Activated T-cell treated with anti-CD3 and anti-CD28 coated beads, Interleukin-2, amount 50 U/mL, for 72 hours (primary cell): ENCODE measurements at places on chromosomes 3 and 15.

DNA sequence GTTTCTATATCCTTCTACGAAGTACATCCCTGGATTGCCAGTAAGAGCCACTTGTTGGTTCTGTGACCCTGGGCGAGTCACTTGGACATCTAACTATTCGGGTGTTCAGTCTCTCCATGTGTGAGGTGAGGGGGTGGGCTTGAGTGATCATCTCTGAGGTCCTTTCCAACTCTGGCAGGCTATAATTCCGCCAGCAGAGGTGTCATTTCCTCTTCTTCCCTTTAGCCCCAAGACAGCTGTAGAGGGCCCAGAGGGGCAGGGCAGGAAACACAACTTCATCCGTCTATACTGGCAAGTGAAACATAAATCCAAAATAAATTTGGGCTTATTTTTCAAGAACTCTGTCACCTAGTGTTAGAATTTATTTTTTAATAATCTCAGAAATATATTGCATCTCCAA, 38.1 kb downstream of the C2CD4A start:
- DNase-seq = no peak

DNA sequence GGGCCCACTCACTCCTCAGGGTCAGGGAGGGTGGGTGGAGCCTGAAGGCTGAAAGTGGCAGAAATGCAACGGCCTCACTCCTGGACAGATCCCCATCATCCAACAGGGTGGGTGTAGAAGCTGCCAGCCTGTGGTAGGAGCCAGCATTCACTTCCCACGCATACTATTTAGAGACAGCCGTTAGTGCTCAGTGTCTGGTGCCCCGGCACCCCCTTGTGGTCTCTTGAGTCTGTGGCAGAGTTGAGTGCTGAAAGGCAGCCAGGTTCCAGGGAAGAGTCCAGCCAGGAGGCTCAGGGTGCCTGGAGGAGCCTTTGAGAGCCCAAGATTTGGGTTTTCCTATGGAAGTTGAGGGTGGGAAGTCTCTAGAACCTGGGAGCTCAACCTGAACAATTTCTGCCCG, 2.1 kb upstream of the GNAT1 start:
- DNase-seq = peak; percentile 49

DNA sequence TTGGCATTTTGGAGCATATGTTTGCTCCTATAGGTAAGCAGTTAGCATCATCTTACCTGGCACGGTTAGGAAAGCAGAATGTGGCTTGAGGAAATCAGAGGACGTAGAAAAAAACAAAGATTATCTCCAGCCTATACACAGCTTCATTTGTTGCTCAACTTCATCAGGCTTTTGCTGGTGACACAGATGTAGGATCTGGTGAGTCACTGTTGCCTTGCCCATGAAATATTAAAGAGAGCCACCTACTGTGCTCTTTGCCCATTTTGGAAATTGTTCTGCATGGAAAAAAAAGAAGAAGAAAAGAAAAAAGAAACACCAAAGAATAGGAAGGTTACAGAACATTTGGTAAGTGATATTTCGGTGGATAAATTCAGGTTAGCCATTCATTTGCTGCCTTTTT, 3.8 kb downstream of the IL1RAP start:
- DNase-seq = no peak

- no peak for DNase-seq
These were observed 981.8 kb downstream of the ROBO2 start for GRCh38 chr3:78021710-78022109.

GRCh38 chr3:59308001-59308400, 258.2 kb upstream of the CFAP20DC start:
- DNase-seq = no peak

- no peak for DNase-seq
These were observed 3.4 kb downstream of the PLXNB1 start for GRCh38 chr3:48426401-48426909.

- no peak for DNase-seq
These were observed 6.5 kb upstream of the BCL2A1 start for GRCh38 chr15:79977431-79978054.

DNA sequence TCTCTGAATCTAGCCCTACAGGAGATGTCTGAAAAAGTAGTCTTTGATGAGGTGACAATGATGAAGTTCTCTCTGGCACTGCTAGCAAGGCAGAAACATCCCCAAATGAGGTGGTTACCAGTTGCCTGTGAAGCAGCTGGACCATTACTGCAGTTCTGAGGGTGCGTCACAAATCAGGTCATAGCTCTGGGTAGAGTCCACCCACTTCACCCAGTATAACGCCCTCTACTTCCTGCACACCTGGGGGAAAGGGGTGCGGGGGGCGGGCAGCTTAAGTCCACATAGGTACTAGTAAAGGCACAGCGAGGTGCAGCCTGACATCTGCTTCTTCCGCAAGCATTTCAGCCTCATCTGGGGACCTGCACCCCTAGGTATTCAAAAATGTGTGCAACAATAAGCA, 13.4 kb upstream of the SATB1 start:
- DNase-seq = peak; percentile 75

- DNase-seq = no peak
These were observed 77.5 kb downstream of the TBC1D5 start for GRCh38 chr3:17664923-17665322.

DNA sequence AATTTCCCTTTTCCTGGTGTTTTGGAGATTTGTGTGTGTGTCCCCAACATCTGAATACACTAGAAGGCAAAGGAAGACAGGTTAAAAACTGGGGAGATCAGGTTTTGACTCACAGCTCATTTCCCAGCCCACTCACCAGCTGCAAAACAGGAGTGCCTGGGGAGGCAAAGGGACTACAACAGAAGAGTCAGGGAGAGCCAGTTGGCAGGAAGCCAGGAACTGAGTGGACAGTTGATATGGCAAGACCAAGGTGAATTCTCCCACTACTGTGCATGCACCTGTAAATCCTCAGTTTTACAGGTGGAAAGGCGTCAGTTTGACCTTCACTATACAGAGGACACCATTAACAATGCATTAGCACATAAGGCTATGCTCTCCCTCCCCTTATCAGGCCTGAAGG, 901.5 kb upstream of the SEMA6D start:
- DNase-seq = no peak

GRCh38 chr3:170865209-170866094, 4.5 kb downstream of the RPL22L1 start:
- no peak for DNase-seq

DNA sequence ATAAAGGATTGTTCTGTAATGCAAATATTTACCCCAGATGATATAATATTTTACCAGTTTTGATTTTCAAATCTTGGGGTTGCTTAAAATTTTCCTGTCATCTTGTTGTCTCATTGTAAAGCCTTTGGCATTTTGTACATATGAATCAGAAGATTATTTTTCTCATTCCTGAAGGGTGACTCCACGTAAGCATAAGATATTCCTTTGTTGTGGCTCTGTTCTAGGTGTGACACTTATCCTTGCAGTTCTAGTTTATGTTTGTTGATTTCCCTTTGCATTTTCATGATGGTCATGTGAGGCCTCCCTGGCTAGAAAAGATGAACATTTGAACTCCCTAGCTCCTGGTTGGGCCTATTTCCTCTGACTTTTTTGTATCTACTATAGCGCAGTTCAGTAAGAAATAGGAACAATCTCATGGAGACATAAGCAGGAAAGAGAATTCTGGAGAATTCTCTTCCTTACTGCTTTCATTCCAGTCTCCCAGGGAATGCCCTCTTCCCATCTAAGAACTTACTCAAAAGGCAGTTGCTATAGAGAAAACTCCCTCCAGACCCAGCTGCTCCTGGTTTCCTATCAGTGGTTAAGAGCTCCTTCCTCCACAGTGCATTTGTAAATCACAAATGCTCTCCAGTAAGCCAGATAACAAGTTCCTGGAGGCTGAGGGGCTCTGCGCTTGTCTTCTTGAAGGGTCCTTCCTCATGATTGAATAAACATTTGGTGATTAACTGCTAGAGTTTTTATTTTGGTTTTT, 124.7 kb downstream of the WNT5A start:
- no peak for DNase-seq

GRCh38 chr3:168476360-168476980, 380.7 kb upstream of the GOLIM4 start:
- DNase-seq = no peak

- DNase-seq = no peak
These were observed 32.3 kb upstream of the AMOTL2 start for GRCh38 chr3:134406331-134407238.

GRCh38 chr3:62793946-62794345, 81.3 kb downstream of the CADPS start:
- no peak for DNase-seq

DNA sequence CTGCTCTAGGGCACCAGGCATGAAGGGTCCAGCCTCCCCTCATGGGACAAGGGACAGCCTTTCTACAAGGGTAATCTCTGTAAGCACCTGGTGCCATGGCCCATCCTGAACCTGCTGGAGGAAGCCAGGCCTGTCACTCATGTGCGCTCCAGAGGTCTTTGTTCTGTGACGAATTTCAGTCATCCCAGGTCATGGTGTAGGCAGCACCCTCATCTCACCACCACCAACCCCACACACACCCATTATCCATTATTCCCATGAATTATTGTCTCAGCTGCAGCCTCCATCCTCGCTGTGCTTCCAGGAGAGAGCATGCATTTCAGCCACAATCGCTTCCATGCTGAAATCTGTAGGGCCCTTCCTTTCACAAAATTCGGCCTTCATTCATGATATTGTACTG, 419.3 kb downstream of the EPHB1 start:
- DNase-seq = no peak

GRCh38 chr3:16090024-16090423, 84.5 kb upstream of the GALNT15 start:
- DNase-seq = no peak

- DNase-seq = no peak
These were observed 24.5 kb downstream of the BTLA start for GRCh38 chr3:112474796-112475195.

DNA sequence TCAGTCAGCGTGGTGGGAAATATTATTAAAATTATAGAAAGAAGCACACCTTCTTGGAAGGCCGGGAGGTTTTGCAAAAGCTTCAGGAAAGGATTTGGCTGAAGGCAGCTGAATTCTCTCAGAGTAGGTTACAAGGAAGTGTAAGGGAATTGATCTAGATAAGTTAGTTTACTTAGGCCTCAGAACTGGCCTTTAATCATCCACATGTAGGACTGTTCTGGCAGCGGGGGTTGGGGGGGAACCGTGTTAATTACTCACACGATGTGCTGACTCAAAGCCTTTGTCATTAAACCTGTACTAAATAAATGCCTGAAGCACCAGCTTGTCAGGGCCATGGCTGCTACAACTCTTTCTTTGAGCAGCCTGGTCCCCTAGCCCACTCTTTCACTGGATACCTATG, 12.8 kb downstream of the ASB14 start:
- no peak for DNase-seq

- DNase-seq = no peak
These were observed 122.7 kb downstream of the WNT5A start for GRCh38 chr3:55364421-55364820.

DNA sequence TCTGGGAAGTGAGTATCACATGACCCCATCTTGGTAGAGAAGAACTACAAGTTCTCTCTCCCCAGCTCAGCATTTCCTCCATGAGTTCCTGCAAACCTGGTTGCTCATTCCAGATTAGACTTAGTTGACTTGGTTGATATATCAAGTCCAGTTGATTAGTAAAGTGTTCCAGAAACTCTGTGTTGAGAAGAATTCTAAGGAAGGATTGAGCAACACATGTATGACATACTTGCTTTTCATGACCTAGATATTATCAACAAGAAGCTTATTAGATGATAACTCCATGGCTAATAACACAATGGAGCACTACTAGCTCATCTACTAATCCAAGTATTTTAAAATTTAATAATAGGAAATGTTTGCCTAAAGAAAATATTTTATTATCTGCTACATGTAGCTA, 6.4 kb upstream of the EID1 start:
- DNase-seq = no peak

GRCh38 chr15:38517312-38517975, 47.2 kb downstream of the RASGRP1 start:
- DNase-seq = no peak

- peak; percentile 12 for DNase-seq
These were observed at the start of gene ANKRD28 for GRCh38 chr3:15797642-15798303. ANKRD28 (minus strand) TSS chr3:15797979; CDS start chr3:15796521, 1,458 bp downstream.

DNA sequence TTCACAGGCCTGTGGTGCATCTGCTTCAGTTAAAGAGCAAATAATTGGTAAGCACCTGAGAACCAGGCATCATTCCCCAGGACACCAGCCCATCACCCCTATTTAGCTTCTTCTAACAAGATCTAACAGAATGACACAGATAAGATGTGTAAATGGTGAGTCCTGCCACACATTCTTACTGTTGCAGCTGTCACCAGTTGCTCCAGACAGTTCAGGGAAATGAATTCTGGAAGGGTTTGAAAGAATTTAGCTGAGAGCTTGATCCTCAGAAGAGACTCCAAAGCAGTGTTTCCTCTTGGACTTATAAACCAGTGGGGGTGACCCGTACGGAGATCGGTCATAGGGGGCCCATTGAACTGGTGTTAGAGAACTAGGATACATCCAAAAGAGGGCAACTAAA, 238.0 kb downstream of the MEX3B start:
- no peak for DNase-seq

- no peak for DNase-seq
These were observed 158.3 kb downstream of the ECT2 start for GRCh38 chr3:172908771-172909270.

GRCh38 chr15:90860450-90860849, 7.9 kb upstream of the FURIN start:
- no peak for DNase-seq

GRCh38 chr3:149435996-149436885, 38.3 kb upstream of the TM4SF4 start:
- no peak for DNase-seq

GRCh38 chr3:168154089-168154488, 58.4 kb upstream of the GOLIM4 start:
- DNase-seq = no peak

DNA sequence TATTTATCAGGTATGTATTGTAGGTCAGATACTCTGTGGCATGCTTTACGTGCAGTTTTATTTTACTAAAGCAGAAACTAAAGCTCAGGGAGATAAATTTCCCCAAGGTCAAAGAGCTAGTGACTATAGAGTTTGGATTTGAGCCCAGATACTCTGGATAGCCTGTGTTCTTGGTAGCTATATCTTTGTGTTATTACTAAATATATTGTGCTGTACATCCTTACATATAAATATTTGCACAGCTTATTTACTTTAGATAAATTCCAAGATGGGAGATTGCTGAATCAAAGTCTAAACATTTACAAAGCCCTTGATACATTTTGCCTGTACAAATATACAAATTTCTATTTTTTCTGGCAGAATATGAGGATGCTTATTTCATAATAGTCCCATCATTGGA, 660.9 kb upstream of the NAALADL2 start:
- no peak for DNase-seq

GRCh38 chr3:20054549-20054987, 14.3 kb downstream of the KAT2B start:
- DNase-seq = peak; percentile 85
